ENCODE measurements at places on chromosomes 12 and 14.

DNA sequence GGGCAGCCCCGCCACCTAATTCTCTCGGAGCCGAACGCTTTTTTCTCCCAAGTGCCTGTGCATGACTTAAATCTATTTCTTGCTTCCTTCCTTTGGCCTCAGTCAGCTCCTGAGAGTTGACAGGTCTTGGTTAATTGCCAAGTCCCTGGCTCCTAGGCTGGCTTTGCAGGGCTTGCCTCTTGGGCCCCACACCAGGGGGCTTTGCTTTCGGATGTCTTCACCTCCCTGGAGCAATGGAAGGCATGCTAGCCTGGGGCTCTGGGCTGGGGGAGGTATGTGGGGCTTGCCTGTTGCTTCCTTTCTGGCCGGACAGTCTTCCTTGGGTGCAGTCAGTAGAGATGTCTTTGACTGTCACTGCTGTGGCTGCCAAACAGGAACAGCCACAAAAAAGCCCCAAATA, 2.2 kb upstream of the KRT80 start:
- DNase-seq: no peak

DNA sequence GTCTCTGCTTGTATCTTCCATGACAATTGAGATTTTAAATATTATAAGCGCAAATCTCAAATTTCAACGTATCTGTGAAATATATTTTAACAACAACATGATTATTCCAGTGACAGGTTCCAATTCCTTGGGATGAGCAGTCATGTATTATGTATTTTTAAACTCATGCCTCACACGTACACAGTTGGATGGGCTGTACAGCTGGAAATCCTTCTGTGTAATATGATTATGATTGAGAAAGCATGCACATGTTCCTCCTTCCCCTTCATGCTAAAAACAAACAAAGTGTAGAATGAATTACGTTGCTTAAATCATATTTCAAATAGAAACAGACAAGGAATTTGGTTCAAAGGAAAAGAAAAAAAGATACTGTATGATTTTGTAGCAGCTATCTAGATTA, 428.3 kb downstream of the TMTC2 start:
- no peak for DNase-seq

DNA sequence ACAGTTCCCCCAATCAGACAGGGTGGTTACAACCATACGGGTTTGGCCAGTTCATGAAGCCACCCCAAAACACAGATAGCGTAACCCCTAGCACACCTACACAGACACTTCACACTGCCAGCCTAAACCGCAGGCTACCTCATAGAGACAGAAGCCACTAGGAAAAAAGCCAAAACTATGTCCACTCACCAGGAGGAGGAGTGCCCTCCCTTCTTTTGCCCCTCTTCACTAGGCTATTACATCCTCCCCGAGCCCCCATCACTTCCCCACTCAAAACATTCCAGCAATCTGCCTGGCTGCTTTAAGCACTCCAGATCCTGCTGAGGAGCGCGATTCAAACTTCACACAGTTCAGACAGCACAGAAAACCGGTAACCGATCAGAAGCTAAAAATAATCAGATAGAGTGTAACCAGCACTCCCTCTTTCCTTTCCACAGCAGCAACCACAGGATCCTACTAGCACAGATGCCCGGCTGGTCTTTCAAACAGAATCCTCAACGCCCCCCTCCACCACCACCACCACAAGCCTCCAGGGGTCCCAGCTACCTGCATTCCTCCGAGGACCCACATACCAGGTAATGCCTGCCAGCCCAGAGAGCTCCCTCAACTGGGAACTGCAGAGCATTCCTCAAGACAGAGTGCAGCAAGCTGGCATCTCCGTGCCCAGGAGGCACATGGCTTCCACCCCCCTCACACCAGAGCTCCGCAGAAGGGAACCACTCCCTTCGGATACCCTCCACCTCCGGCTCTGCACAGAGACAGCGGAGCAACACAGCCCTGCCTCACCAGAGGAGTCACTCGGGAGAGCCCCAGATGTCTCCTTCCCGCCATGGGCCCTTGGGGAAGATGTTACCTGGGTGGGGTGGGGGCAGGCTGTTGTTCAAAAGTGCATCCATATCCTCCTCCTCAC, 1.5 kb downstream of the CHD4 start:
- no peak for DNase-seq

DNA sequence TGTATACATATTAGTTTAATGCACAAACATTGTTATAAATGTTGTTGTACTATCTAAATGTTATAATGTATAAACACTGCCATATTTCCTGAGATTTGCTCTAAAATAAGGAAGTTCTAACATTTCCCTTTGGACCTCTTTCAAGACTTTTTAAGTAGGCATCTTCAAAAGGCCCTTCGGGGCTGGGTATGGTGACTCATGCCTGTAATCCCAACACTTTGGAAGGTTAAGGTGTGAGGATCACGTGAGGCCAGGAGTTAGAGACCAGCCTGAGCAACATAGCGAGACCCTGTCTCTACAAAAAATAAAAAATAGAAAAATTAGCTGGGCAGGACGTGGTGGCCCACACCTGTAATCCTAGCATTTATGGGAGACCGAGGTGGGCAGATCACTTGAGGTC, 35.5 kb downstream of the FBLN5 start:
- DNase-seq: no peak

GRCh38 chr12:101356794-101357193, 50.8 kb downstream of the ARL1 start:
- no peak for DNase-seq

DNA sequence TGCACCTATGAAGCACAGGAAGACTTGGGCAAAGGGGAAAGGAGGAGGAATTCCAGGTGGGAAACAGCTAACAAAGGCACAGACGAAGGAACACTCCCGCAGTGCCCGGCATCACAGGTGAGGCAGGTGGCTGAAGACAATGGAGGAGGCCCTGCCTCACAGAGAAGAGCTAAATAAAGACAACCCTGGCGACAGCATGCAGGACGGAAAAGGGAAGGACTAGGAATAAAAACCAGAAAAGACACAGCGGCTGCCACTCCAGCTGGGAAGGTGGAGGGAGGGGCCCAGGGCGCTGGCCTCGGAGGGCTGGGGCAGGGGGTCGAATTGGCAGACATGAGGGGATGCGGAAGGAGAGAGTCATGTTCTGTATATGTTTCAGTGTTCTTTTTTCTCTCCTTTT, 43.0 kb upstream of the ANO2 start:
- no peak for DNase-seq

- no peak for DNase-seq
Observed at GRCh38 chr12:78035901-78036606, 205.4 kb downstream of the NAV3 start.

GRCh38 chr12:122862110-122862634, 26.9 kb downstream of the HIP1R start:
- DNase-seq: no peak

GRCh38 chr14:75454963-75455546, 27.2 kb downstream of the JDP2 start:
- DNase-seq: no peak

- no peak for DNase-seq
Observed at GRCh38 chr12:106333756-106334155, 23.8 kb upstream of the POLR3B start.

DNA sequence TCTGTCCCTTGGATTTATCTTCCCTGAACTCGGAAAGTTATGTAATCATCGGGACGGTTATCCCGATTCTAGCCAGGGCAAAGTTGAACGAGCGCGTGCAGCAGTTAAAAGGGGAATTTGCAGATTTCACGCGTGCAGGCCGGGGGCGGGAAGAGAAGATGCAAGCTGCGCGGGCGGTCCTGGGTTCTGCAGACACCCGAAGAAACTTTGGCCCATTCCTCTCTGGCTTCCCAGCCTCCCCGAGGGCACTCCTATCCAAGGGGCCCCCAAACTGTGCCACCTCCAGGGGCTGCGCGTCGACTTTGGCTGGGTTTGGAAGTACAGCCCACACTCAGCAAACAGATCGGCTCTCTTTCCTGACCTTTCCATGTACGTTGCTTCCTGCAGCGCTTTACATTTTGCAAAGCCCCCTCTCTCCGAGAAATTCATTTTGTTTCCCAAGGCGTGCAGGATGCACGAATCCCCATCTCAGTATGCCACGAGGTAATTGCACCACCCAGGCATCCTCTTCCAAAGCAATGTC, 941 bp upstream of the PPP1CC start:
- no peak for DNase-seq

GRCh38 chr12:6280672-6281071, 29.8 kb upstream of the PLEKHG6 start:
- no peak for DNase-seq

- DNase-seq: no peak
Observed at GRCh38 chr14:81805785-81806184, 272.1 kb upstream of the SEL1L start.
